SJCRH30 (cell line): ENCODE measurements at places on chromosomes 1 and 21.

DNA sequence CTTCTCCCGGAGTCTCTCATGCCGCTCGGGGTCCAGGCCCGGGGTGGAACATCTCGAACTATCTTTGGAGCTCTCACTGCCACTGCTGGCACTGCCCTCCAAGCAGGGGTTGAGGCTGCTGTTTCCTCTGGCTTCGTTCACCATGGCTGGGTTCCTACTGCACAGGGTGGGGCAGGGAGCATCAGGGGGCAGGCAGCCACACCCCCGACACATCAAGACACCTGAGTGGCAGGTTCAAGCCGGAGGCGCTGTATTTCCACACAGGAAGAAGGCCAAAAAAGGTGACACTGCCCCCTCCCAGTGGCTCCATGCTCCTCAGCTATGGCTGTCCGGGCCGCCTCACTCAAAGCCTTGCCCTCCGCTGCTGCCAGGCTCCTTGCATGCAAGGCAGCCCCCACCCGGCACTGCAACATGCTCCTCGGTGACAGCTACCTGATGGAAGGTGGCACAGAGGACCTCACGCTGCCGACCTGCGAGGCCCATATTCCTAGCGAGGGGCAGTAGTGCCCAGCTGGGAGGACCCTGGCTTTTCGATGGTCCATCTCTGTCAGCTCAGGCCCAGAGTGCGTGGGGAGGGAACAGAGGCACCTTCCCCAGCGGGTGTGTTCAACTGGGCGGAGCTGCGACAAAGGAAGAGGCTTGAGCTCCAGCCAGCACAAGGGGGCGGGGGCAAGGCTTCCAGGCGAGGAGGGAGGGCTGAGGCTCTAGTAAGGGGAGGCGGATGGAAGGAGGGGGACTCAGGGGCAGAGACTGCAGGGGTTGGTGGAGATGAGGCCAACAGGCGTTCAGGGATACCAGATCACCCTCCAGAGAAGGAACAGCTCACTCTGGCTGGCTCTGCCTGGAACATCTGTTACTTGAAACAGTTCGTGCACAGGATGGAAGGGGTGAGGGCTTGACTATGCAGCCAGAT is 2.5 kb downstream of the MTHFR start:
- DNase-seq = peak; percentile 92

DNA sequence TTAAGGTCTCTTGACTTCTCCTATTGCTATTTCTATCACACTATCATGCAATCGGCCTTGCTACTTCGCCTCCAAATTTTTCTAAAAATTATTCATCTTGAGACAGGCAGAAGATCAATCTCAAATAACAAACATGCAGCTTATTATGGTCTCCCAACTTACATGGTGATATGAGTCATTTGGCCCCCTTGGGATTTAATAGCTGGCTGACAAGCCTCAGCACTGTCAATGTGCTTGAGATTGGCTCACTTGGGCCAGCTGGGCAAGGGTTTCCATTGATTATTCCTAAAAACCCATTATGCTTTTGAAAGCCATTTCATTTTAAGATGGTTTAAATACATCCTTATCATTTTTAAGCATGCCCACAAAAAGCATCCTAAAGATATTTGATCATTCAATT is 224.5 kb upstream of the NFIA start:
- DNase-seq = no peak

- no peak for DNase-seq
These were observed 169.0 kb upstream of the C1orf105 start for GRCh38 chr1:172251486-172251885.

DNA sequence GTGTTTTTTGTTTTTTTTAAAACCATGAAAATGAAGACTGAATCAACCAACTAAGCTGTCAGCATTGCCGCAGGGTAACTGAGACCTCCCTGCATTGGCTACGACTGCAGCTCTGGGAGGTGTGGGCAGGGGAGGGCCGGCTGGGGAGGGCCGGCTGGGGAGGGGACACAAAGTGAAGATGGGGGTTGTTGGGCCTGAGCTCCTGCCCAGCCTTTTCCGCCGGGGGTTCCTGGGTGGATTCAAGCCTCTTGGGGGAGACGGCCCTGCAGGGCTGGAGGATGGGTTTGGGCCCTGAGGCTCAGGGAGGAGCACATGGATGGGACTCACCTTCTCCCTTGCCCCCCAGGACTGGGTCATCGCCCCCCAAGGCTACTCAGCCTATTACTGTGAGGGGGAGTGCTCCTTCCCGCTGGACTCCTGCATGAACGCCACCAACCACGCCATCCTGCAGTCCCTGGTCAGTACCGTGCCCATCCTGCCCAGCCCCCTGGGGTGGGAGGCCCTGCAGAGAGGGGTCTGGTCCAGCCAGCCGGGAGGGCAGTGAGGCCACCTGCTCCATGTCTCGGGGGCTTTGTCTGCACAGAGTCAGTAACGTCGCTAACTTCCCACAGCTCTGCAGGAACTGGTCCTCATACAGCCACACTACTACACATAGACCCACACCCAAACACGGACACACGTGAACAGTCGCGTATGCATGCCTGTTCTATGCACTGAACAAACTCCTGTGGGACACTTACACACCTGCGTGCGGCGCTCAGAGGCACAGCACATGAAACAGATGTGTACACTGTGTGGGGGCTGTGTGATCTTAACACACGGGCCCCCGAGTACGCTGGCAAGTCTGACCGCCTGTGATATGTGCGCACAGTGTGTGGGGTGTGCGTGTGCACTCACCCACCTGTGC is 31.5 kb downstream of the BMP8A start:
- DNase-seq = no peak

- DNase-seq = peak; percentile 93
These were observed 212.4 kb downstream of the FOXD2 start for GRCh38 chr1:47650205-47650604.

GRCh38 chr1:12400027-12400693 is 170.3 kb downstream of the VPS13D start:
- DNase-seq = no peak

DNA sequence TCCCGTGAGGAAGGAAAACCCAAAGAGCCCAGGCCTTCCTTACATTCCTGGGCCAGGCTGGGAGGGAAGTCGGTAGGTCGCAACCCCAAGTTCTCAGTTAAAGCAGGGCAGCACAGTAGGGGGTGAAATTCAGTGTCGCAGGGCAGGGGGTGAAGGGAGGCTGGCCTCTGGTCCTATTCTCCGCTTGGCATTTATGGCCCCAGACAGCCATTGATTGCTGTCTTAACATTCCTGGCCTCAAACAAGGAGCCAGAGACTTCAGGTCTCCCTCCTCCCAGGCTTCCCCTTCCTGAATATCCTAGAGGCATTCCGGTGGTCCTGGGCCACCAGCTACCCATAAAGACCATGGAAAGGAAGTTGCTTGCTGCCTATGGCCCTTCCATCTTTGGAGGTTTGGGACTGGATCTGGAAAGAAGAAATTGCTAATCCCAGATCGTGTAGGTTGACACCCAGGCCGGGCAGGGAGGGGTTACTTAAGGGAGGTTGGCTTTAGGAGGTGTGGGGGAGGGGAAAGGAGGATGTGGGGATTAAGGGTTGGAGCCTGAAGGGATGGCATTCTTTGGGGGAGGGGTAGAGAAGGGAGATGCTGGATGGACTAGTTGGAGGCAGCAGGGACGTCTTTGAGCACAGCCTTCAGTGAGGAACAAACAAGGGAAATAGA is 1.7 kb downstream of the LIN28A start:
- no peak for DNase-seq

DNA sequence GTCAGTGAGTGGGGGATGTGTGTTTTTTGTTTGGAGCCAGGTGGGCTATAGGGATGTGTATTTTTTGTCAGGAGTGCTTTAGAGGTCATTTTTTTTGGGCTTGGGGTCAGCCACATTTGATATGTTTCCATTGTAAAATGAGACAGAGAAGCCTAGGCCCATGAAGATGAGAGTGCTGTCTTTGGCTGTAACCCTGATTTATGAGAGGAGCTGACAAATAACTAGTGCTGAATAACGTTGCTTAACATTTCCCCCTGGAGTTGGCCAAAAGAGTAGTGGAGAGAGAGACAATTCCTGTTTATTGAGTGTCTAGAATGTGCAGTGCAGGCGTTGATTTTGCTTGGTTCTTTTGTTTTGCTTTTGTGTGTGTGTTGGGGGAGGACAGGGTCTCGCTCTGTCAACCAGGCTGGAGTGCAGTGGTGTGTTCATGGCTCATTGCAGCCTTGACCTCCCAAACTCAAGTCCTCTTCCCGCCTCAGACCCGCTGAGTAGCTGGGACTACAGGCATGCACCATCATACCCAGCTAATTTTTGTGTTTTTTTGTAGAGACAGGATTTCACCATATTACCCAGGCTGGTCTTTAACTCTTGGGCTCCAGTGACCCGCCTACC is 64.7 kb downstream of the S1PR1 start:
- DNase-seq = no peak

DNA sequence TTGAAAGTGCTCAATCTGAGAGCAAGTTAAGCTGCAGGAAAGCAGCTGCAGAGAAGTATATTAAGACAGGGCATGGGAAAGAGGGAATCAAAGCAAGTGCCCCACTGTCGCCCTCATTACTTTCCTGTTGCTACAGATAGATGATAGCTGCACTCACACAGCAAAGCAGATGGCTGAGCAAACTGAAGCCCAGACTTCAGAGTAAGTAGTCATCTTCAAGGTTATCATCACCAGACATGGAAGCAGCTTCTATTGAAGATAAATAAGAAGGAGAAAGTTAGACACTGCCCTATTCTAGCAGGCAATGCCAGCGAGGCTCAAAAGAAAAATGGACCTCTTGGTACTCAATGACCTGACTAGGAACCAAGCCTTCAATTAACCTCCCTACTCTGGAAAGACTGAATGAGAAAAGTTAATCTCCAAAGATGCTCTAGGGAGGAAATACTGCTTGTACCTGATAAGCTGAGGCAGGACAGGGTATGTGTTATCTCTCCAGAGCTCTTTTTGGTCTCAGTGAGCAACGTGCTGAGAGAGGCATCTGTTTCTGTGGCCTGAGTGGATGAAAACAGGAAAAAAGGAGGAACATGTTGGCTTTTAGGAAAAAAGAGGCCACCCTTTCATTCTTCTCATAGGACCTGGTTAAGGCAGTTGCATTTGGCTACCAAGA is 11.1 kb upstream of the MRPL9 start:
- no peak for DNase-seq

GRCh38 chr1:63818567-63819325 is 44.9 kb downstream of the ROR1 start:
- DNase-seq = no peak

- no peak for DNase-seq
These were observed 194.4 kb downstream of the EIF4G3 start for GRCh38 chr1:20982316-20982715.

GRCh38 chr21:37243961-37244360 is 23.2 kb downstream of the VPS26C start:
- DNase-seq = no peak

DNA sequence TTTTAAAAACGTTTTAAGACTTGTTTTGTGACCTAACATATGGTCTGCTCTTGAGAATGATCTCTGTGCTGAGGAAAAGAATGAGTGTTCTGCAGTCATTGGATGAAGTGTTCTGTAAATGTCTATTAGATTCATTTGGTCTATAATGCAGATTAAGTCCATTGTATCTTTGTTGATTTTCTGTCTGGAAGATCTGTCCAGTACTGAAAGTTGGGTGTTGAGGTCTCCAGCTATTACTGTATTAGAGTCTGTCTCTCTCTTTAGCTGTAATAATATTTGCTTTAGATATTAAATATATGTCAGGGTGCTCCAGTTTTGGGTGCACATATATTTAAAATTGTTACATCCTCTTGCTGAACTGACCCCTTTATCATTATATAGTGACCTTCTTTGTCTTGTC is 43.2 kb downstream of the CELF3 start:
- DNase-seq = no peak

DNA sequence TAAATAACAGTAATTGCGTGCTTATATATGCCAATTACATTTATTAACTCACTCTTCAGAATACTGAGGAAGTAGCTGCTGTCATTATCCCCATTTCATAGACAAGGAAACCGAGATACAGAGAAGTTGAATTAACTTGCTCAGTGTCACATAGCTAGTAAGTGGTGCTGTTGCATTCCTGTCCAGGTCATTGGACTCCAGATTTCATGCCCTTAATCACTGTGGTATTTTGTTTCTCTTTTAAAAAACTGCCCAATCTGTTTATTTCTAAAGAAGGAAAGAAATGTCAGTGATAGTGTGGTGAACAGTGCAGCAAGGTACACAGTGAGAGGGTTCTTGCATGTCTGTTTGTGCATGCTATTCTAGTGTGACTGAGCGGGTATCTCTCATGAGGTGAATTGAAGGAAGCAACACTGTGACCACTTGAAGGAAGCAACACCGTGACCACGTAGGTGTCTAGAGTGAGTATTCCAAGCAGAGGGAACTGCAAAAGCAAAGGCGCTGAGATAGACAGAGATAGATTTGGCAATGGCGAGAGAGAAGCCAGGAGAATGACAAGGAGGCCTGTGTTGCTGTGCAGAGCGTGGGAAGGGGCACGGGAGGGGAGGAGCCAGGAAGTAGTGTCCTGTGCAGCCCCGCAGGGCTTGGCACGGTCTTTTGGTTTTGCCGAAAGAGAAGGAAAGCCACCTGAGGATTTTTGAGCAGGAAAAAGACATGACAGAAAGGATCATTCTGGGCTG is 95.9 kb downstream of the CAMTA1 start:
- no peak for DNase-seq

GRCh38 chr1:156838972-156839371 is 19.9 kb downstream of the INSRR start:
- peak; percentile 64 for DNase-seq

- DNase-seq = no peak
These were observed 1.4 kb downstream of the CHD1L start for GRCh38 chr1:147243841-147244240.

DNA sequence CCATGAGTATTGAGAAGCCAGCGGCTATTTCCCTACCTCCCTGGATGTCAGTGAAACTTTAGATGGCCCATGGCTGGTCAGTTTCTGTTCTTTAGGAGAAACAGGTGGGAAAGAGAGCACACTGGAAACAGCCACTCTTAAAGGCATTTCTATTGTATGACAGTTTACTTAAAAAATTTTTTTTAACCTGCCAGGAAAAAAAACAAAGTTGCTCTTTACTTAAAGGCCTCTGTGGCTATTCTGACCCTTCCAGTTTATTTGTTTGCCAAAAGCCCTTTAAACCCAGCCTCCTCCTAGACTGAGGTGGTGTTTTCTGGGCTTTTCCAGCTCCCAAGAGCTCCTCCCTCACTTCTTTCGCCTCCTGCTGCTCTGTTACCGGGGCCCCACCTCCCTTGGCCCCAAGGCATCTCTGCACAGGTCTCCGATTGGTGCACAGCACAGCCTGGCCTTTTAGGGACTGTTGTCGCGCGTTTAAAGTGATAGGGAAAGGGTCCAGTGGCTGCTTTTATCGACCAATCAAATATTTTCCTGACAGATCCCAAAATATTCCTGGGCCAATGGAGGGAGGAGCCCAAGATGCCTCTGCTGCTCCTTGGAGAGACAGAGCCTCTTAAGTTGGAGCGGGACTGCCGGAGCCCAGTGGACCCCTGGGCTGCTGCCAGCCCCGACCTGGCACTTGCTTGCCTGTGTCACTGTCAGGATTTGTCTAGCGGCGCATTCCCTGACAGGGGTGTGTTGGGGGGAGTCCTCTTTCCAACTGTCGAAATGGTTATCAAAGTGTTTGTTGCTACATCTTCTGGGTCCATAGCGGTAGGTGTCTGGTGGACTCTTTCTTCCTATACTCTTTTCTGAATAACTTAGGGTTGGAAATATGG is at the start of gene SH3BGR:
Gene SH3BGR, plus strand, starts transcription at position 639 of the 875 bp plus-strand sequence. Its CDS starts 127 bp downstream, at position 766.
- DNase-seq = peak; percentile 73

GRCh38 chr1:84585803-84586202 is 11.6 kb upstream of the CTBS start:
- no peak for DNase-seq
